Stimulated activated CD8-positive, alpha-beta memory T cell treated with anti-CD3 and anti-CD28 coated beads, Interleukin-12 subunit alpha, Interleukin-12 subunit beta, amount 100 ng/mL, for 4 hours (primary cell): ENCODE measurements at places on chromosomes 7 and 10.

GRCh38 chr7:51633596-51633995, 317.0 kb upstream of the COBL start:
- DNase-seq = no peak

- DNase-seq = no peak
Observed at GRCh38 chr7:91351374-91351773, 87.1 kb downstream of the FZD1 start.

DNA sequence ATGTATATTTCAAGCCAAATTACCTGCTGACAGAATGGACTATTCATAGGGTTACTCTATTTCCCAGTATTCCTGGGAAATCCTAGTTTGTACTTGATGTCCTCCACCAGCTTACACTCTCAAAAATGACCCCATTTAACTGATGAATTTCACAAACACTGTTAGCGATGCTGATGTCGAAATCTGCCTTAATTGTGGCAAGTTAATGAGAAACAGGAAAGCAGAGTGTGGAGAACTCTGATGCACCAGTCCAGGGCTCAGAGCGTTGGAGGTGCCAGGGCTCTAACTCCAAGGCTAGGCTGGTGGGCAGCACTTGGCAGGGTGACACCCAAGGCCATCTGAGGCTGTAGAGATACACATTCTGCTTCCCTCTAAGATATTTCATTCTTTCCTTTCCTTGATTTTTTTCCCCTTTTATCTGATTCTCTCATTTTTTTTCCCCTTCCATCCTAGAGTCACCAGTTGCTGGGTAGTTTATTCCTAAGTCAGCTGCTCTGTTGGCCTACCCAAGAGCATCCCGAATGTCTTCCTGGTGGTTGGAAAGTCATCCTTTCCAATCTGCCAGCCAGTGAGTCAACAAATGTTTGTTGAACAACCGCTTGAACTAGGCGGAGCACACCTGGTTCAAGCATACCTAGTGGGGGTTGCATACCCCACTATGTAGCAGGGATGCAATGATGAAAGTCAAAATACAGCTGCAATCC, 525.0 kb upstream of the NRP1 start:
- DNase-seq = no peak

GRCh38 chr7:154795437-154795836, 207.5 kb downstream of the PAXIP1 start:
- DNase-seq = no peak

DNA sequence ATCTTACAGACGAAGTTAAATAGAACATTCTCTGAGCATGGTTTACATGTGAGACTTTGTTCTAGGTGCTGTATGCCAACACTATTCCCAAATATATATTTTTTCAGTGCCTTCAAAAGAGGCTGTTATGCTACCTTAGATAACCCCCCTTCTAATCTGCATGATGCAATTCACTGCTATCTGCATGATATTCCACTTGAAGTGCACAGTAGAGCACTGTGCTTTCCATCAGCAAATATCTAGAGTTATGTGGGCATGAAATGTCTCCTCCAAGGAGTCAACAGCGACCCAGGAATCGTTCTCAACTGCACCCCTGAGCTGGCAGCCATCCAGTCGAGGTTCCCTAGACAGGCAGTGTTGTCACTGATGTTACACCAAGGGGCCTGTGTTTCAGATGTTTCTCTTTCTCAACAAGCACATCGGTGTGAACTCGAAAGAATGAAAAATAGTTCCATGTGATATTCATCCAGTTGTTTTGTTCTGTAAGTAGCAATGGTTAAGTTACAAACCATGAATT, 88.3 kb downstream of the PDE1C start:
- DNase-seq = no peak

DNA sequence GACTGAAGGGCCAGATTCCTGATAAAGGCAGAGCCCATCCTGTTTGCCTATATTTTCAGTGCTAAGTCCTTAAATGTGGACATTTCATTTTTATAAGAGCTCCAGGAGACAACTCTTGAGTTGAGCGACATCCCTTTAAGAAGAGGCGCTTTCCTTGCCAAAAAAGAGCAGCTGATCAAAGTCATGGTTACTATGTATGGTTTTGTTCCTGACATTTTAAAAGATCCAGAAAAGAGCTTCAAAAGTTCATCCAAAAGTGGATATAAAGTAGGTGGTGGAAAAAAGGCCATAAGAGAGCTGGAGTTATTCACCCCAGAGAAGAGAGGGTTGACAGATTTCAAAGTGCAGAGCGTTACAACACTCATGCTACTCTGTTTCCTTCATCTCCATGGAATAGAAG, 36.7 kb downstream of the RHOBTB1 start:
- DNase-seq = no peak

GRCh38 chr10:35092851-35093250, 2.7 kb upstream of the CUL2 start:
- DNase-seq = no peak

DNA sequence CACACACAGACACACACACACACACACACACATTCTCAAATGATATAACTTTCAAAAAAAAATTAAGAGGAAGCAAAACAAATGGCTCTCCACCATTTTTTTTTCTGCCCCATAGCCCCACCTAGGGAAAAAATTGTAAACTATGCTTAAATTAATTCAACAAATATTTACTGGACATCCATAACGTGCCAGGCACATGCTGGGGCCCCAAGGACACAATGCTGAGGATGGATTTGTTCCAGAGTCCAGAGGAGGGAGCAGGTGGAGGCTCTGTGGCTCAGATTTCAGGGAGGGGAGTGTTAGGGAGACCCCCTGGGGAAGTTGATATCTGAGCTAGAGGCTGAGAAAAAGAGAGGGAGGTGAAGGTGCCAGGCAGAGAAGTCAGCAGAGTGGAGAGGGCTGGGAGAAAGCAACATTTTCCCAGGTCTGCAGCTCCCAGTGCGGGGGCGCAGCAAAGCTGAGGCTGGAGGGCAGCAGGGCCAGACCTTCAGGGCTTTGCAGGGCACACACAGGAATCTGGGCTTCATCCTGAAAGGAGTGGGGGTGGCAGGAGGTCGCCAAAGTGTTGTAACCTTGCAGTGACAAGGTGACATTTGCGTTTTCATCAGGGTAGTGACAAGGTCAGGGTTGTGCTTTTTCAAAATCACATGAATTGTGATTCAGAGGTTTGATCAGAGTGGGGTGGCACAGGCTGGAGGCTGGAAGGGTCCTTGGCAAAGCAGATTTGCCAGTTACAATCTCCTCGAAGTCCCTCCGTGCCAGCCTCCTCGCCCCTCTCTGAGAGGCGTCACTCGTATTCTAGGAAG, 261.6 kb downstream of the WDR11 start:
- DNase-seq = no peak

- DNase-seq = no peak
Observed at GRCh38 chr7:112136271-112137008, 69.8 kb downstream of the DOCK4 start.
